ENCODE measurements at places on chromosomes 2 and 18. TPM values are rescaled to one million over a fixed set of nuclear protein-coding genes. Genes with fewer than 3 reads are reported as not detected.

DIPK1C gene
- total RNA-seq = not detected

NYAP2 gene
- total RNA-seq = not detected

SLC23A3 gene
- 2.5 TPM for total RNA-seq

FAM110C gene
- total RNA-seq = under 0.01 TPM

GKN2 gene
- total RNA-seq = not detected

ZC3H8 gene
- total RNA-seq = 6.4 TPM

GAL3ST2 gene
- total RNA-seq = not detected

MC2R gene
- total RNA-seq = not detected

KCNE4 gene
- 0.38 TPM for total RNA-seq

HMSD gene
- total RNA-seq = not detected

CRYBA2 gene
- not detected for total RNA-seq

CCL20 gene
- not detected for total RNA-seq

TBC1D8 gene
- total RNA-seq = 49.1 TPM

RAD51AP2 gene
- total RNA-seq = under 0.01 TPM

SCLY gene
- 11.7 TPM for total RNA-seq

ZNF513 gene
- 5.4 TPM for total RNA-seq

MOGAT1 gene
- total RNA-seq = not detected

CTAGE1 gene
- not detected for total RNA-seq

CASP10 gene
- total RNA-seq = 4.8 TPM

CCDC74A gene
- total RNA-seq = 13.8 TPM

BOK gene
- 4.9 TPM for total RNA-seq

CNGA3 gene
- total RNA-seq = under 0.01 TPM

CDK15 gene
- total RNA-seq = 0.23 TPM

HOXD13 gene
- not detected for total RNA-seq

CMPK2 gene
- total RNA-seq = 0.35 TPM

SCTR gene
- not detected for total RNA-seq

TEX44 gene
- not detected for total RNA-seq

TMEM18 gene
- 8.0 TPM for total RNA-seq

SCN1A gene
- total RNA-seq = not detected

TRPM8 gene
- total RNA-seq = 0.59 TPM

ANKRD23 gene
- 0.53 TPM for total RNA-seq

ALMS1 gene
- total RNA-seq = 4.7 TPM

COPS8 gene
- 78.1 TPM for total RNA-seq

COX7A2L gene
- 199 TPM for total RNA-seq

LYPD1 gene
- total RNA-seq = 256 TPM

D2HGDH gene
- total RNA-seq = 17.8 TPM

PROKR1 gene
- total RNA-seq = not detected

KCNG2 gene
- 0.12 TPM for total RNA-seq

ERMN gene
- not detected for total RNA-seq

C1QL2 gene
- total RNA-seq = not detected

KCNIP3 gene
- 2.9 TPM for total RNA-seq

SNORC gene
- total RNA-seq = 0.83 TPM

CCNYL1 gene
- 5.9 TPM for total RNA-seq

ASB18 gene
- total RNA-seq = not detected

OSBPL1A gene
- total RNA-seq = 39.0 TPM

ARHGEF33 gene
- total RNA-seq = 0.15 TPM

TMEM198 gene
- total RNA-seq = 1.3 TPM

PAX8 gene
- total RNA-seq = not detected

TMEM200C gene
- total RNA-seq = 0.83 TPM

IL1R1 gene
- 56.8 TPM for total RNA-seq

STK17B gene
- total RNA-seq = 64.3 TPM

KLHL30 gene
- 0.59 TPM for total RNA-seq

PDCD1 gene
- not detected for total RNA-seq

PIEZO2 gene
- total RNA-seq = 5.3 TPM
